Uterus (tissue), 4 donors: ENCODE measurements at places on chromosomes 3 and 15.
A peak's percentile ranks its signal among the peaks of the same experiment; 100 is the strongest.

DNA sequence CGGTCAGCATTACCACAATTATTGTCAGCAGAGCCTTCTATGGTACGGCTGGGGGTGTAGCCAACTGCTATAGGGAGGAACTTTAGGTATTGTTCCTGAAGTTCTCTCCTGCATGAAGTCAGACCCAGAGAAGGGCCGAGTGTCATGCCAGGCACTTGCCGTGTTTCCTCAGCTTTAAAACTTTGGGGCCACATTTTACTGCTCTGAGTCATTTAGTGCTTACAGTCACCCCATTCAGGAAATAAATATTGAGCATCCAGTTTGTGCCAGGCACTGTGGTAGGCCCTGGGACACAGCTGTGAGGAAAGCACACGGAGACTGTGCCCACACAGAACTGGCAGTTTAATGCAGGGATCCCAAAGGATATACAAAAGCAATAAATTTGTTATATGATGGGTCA is 54.5 kb upstream of the APEH start:
- DNase-seq, result no peak

- DNase-seq, result no peak
Observed at GRCh38 chr3:171615686-171616085, 155.5 kb upstream of the TNIK start.

DNA sequence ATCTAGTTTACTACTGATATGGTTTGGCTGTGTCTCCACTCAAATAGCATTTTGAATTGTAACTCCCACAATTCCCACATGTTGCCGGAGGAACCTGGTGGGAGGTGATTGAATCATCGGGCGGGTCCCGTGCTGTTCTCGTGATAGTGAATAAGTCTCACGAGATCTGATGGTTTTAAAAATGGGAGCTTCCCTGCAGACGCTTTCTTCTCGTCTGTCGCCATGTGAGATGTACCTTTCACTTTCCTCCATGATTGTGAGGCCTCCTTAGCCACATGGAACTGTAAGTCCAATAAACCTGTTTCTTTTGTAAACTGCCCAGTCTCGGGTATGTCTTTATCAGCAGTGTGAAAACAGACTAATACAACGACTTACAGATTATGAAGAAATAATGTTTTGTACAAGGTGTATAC is 35.6 kb upstream of the PYDC2 start:
- no peak for DNase-seq

DNA sequence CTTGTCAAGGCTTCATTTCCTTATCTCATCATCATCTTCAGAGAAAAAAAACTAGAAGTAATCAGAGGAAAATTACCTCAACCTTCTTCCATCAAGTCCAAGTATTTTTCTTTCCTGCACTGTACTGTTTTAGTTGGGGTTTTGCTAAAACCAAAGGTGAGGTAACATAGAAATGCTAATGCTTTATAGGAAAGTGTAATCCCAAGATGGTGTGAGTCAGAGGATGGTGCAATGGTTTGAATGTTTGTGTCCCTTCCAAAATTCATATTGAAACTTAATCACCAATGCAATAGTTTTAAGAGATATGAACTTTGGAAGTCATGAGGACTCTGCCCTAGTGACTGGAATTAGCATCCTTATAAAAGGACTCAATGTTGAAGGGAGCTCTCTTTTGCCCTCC is 79.5 kb downstream of the KBTBD8 start:
- no peak for DNase-seq

GRCh38 chr3:71585887-71586809 is 2.6 kb upstream of the FOXP1 start:
- DNase-seq, result peak; percentile 33
